ENCODE measurements at places on chromosomes 5 and 9.
A peak's percentile ranks its signal among the peaks of the same experiment; 100 is the strongest.

DNA sequence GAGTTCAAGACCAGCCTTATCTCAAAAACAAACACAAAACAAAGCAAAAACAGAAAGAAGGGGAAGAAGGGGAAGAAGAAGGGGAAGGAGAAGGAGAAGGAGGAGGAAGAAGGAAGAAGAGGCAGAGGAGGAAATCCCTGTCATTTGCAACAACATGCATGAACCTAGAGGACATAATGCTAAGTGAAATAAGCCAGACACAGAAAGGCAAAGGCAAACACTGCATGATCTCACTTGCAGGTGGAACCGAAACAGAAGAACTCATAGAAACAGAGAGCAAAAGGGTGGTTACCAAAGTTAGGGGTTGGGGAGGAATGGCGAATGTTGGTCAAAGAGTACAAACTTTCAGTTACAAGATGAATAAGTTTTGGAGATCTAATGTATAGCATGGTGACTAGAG is 135.4 kb downstream of the UGCG start:
- DNase-seq, result no peak

GRCh38 chr5:131505237-131505908 is 129.7 kb downstream of the RAPGEF6 start:
- DNase-seq, result no peak

- DNase-seq, result no peak
Measured at GRCh38 chr9:33289936-33290246, 425 bp upstream of the NFX1 start.

- DNase-seq, result no peak
Measured at GRCh38 chr9:128523199-128523925, 18.8 kb downstream of the GLE1 start.

DNA sequence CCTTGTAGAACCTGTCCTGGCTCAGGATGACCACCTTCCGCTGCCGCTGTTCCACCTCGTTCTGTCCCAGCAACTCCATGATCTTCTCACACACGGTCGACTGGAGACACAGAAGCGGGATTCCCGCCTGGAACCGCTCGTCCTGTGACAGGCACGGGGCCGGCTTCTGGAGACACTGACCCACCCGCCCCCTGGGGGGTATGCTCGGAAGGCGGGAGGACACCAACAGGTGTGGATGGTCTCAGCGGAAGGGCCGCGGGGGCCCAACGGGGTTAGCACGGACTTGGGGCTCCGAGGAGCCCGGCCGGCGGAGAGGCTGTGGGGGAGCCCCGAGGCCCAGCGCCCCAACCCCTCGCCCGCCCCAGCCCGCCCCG is 530 bp downstream of the UCK1 start:
- peak; percentile 36 for DNase-seq

DNA sequence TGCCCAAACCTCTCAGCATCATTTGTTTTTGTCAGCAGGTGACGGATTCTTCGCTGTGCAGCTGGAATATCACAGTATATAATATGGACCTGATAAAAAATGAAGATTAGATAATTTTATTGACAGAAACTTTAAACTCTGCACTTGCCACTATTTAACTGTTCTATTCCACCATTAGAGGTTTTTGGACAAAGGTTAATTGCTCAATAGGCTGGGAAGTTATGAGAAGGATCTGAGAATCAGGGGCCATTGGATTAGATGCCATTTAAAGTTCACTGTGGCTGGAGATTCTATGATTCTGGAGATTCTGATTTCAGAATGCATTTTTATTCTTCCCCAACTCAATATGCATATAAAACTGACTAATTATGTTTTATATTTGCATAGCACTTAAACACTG is 59.8 kb upstream of the ANXA1 start:
- no peak for DNase-seq

DNA sequence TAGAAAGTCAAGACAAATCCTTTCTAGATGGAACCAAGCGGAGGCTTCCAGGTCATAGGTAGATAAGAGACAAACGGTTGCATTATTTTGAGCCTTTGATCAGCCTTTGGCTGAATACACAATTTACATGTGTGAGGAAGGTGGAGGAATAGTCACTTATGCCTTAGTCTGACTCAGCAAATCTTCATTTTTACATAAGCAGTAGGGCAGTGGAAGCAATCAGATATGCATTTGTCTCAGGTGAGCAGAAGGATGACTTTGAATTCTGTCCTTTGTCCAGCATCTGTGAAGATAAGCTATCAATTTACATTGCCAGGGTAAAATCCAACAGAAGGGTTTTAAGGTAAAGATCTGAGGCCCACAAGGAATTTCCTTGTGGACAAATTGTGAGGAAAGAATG is 23.8 kb downstream of the TUSC1 start:
- no peak for DNase-seq

DNA sequence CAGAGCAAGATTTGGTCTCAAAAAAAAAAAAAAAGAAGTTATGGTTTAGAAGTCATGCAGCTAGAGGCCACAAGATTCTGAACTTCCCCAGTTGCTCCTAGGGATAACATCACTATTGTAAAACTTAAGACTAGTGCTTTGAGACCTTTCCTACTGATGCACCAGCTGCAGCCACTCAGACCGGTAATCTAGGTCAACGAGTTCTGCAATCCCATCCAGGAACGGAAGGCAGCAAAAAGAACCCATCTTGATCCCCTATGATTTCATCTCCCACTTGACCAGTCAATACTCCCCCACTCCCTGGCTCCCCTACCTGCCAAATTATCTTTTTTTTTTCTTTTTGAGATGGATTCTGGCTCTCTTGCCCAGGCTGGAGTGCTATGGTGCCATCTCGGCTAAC is 46.9 kb upstream of the TTC39B start:
- DNase-seq, result no peak

GRCh38 chr9:112334432-112334841 is 1.0 kb upstream of the PTBP3 start:
- DNase-seq, result peak; percentile 56

DNA sequence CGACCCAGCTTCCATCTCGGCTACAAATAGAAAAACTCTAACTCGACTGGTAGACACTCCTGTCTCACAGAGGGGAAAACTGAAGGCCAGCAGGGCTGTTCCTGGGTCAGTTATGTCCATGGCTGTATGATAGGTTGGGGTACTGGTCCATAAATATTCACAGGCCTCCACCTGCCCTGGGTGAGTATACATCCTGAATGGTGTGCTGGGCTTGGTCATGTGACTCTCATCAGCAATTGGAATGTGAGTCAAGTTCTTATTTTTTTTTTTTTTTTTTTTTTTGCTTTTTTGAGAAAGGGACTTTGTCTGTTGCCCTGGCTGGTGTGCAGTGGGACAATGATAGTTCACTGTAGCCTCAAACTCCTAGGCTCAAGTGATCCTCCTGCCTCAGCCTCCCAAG is 58.3 kb upstream of the NEK6 start:
- DNase-seq, result no peak

GRCh38 chr5:119271758-119272730 is 83.8 kb upstream of the TNFAIP8 start:
- DNase-seq, result no peak

DNA sequence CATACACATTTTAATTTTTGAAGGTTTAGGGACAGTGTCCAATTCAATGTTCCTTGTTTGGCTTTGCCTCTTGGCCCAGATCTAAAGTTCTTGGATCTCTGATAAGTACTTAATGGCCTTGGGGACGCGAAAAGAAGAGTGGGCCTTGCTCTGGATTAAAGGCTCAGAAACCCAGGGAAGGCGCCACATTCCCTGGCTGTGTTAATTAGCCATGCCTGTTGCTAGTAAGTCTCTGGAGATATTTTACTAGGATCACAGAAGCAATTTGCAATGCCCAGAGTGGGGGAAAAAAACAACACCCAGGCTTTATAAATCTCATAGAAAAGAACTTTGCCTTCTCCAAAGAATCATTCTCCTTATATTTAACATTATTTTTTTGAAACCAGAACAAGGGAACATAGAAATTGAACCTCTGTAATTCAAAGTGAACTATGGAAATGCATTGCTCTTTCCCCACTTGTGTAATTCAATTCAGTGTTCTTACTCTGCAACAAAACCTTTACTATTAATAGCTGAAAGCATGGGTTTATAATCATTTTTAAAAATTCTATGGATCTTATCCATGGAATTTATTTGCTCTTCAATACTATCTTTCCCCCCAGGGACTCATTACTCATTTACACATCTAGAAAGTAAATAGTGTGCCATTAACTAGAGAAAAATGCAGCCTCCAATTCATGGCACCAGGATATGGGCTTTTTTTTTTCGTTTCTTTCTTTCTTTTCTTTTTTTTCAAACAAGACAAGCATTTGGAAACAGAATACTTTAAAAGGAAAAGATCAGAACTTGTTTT is 172.2 kb upstream of the ANKRD55 start:
- no peak for DNase-seq

DNA sequence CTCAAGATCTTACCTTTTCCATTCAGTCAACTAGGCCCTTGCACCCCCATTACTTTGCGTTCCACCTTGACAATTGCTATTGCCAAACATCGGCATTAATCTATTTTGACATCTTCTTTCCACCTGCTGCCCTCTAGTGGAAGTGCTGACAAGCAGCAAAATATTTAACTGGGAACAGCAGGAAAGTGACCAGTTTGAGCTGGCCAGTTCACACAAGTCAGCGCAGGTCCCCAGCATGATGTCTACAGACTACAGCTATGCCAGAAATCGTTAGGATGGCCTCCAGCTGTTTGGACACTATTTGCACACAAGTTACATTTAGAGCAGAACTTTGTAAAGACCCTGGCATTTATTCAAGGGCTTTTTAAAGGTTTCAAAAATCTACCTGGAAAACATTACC is 160.1 kb downstream of the GHR start:
- peak; percentile 48 for DNase-seq

DNA sequence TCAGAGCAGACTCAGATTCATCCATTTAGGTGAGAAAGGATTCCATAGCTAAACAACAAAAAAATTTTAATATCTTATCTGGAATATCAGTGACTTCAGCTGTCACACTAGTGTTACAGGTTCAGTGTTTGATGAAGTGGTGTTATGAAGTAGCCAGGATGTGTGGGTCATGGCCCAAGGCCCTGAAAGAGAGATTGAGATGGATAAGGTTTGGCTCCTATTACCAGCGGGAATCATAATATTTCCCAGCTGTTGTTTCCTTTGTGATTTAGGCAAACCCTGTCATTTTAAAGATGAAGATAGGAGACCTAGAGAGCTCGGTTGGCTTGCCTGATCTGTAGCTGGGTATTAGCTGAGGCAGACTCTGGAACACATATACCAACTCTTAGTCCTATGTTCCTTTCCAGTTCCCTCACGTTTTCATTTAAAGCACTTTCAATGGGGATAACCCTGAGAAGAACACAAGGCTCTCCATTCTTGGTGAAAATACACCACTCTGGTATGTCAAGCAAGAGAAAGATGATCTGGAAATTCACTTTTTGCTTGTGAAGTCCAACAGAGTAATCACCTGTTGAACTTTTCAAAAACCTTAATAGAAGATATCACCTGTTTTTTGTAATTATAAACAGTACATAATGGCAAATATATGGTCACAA is 54.8 kb downstream of the SV2C start:
- no peak for DNase-seq

GRCh38 chr5:127435821-127436220 is 81.6 kb upstream of the PRRC1 start:
- DNase-seq, result no peak

DNA sequence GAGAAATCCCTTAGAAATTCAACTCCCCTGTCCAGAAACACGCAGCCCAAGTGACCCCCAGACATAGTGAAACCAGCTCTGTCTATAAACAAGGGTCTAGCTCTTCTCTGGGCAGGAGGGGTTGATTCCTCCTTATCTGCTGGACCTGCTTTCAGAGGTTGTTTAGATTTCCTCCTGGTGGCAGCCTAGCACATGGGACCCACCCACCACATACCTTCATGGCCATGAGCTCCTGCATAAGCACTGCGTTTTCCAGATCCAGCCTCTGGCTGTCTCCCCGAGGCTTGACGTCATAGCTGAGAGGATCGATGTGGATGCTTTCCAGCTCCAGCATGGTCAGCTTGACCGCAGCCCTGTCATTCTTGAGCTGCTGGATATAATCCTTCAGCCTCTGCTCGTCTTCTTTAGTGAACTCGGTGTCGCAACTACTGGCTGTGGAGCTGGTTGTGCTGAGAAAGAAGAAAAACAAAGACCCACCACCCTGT is 77.0 kb downstream of the DCP2 start:
- DNase-seq, result peak; percentile 65

GRCh38 chr5:88734191-88734640 is 148.8 kb downstream of the MEF2C start:
- DNase-seq, result no peak

GRCh38 chr5:43038496-43038989 is 1.6 kb downstream of the ANXA2R start:
- peak; percentile 38 for DNase-seq

DNA sequence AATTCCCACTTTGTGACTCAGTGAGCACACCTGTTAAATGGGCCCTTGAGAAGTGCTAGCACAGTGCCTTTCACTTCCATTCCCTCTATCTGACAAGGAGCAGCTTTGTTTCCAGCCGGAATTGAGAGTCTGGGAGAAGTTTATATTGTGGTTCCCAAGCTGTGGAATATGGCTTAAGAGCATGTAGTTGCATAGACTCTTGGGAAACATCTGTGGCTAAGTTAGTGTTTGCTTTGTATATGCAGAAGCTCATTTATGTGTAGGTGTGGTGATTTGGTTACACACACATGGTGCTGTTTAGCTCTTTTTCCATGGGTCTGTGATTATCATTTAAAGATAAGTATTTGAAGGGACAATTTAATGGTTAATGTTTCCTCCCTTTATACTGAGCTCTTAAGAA is 110.5 kb upstream of the HMHB1 start:
- no peak for DNase-seq

DNA sequence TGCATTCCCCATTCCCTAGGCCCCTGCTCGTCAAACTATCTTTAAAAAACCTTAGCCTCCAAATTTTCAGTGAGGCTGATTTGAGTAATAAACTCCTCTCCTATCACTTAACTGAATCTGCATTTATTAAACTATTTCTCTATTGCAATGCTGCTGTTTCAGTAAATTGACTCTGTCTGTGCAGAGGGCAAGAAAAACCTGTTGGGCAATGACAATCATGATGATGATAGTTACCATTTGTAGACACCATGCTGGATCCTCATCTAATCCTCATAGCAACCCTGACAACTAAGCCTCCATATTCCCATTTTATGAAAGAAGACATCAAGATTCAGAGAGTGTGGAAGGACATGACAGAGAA is 212.9 kb downstream of the TRIM32 start:
- DNase-seq, result no peak

DNA sequence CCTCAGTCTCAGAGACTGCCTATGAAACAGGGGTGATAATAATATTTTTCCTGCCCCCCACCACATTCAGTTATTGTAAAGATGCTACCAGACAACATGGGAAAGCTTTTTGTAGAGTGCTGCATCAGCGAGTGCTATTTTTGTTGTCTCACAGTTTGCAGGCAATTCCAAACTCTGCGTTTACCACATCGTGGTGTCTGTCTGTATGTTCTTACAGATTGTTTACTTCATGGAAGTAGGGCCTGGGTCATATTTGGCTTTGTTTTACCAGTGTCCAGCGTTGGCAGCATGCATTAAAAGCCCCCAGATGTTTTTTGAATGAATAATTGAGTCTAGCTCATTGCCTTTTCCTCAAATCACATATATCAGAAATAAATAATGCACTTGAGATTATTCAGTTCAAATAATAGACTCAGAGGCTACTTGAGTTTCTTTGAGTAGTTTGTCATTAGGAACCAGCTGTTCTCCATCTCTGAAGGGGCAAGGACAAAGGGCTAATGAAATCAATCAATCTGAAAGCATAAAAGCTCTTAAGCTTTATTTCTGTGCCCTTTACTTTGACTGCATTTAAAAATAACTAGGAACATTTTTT is 243.7 kb downstream of the CWC27 start:
- DNase-seq, result no peak
